ENCODE measurements at places on chromosomes 6 and 20.

DNA sequence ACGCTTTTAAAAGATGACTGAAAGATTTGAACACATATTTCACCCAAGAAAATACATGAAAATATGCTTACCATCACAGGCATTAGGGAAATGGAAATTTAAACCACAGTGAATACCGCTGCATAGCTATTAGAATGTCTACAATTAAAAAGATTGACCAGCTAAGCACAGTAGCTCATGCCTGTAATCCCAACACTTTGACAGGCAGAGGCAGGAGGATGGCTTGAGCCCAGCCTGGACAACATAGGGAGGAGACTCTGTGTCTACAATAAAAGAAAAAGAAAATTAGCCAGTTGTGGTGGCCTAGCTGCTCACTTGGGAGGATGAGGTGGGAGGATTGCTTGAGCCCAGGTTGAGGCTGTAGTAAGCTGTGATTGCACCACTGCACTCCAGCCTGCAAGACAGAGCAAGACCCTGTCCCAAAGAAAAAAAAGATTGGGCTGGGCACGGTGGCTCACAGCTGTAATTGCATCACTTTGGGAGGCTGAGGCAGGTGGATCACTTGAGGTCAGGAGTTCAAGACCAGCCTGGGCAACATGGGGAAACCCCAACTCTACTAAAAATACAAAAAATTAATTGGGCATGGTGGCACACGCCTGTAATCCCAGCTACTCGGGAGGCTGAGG is 163.7 kb upstream of the AKAP12 start:
- no peak for DNase-seq

GRCh38 chr20:23596579-23597250 is 9.0 kb downstream of the CST9 start:
- no peak for DNase-seq

GRCh38 chr20:63102721-63103375 is 96.1 kb upstream of the BHLHE23 start:
- DNase-seq: no peak

DNA sequence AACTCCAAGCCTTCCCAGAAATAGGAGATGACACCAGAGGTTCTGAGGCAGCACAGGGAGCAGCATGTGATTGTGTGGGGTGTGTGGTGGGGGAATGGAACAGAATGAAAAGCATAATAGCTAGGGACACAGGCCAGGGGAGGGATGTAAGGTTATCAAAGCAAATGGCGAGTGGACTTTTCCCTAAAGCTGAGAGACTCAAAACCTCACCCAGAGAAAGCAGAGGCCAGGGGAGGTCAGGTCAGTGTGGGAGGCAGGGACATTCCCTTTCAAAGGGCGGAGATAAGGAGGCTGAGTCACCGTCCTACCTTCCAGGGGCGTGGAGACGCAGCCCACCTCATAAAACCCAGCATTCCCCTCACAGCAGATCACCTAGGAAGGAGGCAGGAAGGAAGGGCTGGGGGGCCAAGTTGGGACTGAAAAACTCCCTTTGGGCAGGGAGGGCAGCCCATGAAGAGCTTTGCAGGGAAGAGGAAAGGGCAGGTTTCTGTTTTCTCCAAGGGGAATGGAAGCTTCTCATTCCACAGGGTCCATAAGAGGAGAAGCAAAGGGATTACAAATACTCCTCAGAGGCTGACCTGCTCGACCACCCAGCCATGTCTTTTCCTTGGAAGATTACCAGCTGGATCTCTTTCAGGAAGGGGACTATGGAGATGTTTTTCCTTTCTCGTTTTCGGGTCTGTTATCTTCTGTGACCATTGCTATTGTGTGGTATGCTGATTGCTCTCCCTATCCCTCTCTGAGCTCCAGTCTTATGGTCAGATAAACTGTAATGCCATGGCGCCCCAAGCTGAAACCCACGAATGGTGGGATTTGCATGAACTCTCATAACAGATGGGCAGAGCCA is 9.6 kb upstream of the LY6G5C start:
- no peak for DNase-seq

GRCh38 chr6:157982102-157982562 is 469 bp downstream of the SYNJ2 start:
- no peak for DNase-seq

- no peak for DNase-seq
Observed at GRCh38 chr6:41732591-41733359, 2.6 kb downstream of the TFEB start.

- DNase-seq: no peak
Observed at GRCh38 chr6:170182781-170183120, 108.1 kb downstream of the DLL1 start.

DNA sequence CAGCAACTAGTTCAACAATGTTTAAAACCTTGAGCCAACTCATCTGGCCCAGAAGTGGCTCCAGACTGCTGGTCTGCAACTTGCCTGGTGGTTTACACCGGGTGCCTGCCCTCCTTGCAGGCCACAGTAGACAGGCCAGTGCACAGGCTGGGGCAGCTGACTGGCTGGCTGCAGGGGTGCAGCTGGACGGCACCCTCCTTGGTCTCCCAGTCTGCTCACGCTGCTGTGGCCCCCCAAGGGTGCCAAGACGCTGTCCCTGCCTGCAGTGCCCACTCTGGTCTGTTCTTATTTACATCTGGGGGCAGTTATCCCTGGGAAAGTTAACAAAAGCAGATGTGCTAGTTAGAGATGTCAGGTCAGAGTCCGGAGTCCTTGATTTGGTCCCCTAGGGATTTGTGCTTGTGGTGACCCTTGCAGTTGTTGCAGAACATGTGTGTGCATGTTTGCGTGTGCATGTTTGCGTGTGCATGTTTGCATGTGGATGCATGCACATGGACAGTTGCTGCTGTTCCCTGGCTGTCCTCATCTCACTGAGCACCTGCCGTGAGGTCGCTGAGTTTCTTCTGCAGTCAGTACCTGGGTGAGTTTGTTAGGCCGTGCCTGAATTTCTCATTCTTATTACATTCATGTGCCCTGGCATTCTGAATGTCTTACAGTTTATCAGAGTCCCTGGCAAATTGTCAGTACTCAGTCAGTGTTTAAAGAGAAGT is 48.2 kb upstream of the IRF4 start:
- no peak for DNase-seq

- peak; percentile 7 for DNase-seq
Observed at GRCh38 chr20:11178946-11179654, 505.3 kb upstream of the JAG1 start.

- DNase-seq: no peak
Observed at GRCh38 chr6:18302561-18303439, 38.5 kb upstream of the DEK start.

GRCh38 chr6:15340105-15340601 is 94.3 kb downstream of the JARID2 start:
- DNase-seq: no peak

DNA sequence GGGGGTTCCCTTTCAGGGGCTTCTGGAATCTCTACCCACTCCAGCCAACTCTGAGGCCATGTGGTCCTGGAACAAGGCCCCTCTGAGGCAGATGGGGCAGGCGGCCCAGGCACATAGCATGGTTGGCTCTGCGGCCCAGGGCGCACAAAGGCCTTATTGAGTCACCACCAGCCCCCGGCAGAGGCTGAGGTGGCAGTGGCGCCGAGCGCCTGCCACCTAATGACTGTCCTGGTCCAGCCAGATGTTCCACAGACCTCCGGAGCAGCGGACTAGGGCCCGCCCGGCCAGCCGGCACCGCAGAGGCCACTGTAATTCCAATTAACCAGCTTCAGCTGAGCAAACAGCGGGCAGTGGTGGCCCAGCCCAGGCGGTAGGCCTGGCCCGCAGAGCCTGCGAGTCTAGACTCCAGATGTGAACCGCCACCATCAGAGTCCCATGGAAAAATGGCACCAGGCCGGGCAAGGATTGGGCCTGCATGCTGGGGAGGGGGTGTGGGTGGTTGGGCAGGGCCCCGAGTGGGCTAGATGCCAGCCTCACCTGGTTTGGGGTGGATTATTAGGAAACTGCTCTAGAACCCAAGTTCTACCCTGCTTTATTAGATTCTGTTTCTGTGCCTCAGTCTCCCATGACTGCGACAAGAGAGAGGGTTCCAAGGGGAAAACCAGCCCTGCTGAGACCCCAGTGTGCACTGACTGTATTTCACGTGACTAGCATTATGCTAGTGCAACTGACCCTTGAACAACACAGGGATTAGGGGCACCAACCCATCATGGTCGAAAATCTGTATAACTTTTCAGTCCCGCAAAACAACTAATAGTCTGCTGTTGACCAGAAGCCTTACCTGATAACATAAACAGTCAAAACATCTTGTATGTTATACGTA is 34.1 kb upstream of the ID1 start:
- DNase-seq: no peak

DNA sequence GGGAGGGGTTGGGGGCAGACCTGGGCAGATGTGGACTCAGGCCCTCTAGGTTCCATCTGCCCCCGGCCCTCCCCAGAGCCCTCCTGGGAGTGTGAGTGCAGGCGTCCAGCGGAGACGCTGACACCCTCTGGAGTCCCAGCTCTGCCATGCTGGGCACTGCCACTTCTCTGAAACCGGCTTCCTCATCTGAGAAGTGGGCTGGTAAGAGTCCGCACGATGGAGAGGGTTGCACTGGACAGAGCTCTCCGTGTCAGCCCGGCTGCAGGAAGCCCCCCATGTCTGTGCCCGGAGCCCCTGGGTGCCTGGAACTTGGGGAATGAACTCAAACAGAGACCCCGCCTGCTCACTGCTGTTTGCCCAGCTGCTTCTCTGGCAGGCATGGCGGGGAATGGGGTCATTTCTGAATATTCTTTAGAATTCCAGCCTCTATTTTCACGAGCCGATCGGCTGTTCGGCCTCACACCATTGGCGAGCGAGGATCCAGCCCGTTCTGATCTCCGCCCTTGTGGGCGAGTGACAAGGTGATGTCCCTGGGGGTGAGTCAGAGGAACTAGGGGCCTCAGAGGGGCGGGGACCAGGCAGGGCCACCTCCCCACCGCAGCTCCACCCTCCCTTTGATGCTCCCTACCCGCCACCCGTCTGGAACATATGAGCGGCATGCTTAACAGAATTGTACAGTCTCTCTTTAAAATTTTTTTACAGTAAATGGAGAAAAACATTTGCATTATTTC is 47.8 kb upstream of the GATA5 start:
- no peak for DNase-seq

- no peak for DNase-seq
Observed at GRCh38 chr6:73642530-73642929, 11.3 kb downstream of the SLC17A5 start.

DNA sequence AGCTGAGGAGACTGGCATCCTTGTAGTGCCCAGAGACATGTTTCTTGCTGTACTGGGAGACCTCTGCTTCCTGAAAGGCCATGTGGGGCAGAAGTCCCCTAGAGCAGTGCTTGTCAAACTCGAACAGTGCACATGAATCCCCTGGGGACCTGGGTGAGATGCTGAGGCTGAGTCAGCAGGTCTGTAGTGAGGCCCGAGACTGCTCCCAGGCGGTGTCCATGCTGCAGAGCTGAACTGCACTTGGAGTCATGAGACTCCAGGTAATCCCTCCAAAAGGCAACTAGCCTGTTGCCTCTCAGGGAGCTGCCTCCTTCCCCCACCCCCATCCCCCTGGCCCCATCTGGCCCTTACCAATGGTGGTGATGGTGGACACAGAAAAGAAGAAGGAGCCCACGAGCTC is 3.7 kb downstream of the KCNK17 start:
- DNase-seq: no peak

DNA sequence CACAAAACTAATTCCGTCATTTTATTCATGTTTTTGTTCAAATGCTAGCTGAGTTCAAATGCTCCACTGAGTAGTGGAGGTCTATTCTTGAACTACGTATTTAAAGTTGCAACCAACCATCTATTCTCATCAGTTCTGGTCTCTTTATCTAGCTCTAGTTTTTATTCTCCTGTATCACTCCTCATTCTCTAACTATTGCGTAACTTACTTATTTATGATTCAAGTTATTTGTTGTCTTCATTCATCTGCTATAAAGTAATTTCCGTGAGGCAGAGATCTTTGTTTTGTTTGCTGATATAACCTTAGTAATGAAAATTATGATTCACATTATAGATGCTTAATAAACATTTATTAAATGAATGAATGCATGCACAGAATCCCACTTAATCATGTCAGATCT is 221.6 kb upstream of the ASCC3 start:
- DNase-seq: no peak

DNA sequence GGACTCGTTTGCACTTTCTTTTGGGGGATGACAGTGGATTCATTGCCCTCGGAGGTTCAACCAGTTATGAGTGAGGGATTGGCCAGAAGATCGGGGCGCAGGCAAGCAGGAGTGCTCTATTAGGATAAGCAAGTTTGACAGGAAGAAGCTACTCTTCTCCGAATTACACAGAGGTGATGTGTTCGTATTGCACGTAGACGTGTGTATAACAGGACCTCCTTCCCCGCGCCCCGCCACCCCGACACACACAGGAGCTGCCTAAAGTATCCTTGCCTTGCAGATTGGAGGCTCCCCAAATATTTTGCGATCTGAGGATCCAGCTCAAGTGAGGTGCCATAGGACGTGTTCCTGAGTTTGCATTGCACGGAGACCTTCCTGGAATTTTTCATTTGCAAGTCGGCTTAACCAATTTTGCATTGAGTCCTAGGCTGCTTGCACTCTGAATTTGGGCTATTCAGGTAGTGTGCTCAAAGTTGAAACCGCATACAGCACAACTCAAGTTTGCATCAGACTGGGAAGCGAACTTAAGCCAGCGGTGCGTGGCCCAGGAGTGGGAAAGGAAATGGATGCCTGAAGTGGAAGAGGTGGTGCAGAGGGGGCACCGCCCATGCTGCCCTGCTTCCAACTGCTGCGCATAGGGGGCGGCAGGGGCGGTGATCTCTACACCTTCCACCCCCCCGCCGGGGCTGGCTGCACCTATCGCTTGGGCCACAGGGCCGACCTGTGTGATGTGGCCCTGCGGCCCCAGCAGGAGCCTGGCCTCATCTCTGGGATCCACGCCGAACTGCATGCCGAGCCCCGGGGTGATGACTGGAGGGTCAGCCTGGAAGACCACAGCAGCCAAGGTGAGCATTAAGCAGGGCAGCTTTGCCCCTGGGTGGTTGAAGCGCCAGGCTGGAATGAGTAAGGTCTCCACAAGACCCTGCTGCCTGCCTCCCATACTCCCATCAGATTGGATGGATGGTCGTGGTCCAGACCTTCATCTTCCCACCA is 770 bp downstream of the TCF19 start:
- DNase-seq: no peak

GRCh38 chr6:68760941-68761676 is 126.0 kb downstream of the ADGRB3 start:
- no peak for DNase-seq

DNA sequence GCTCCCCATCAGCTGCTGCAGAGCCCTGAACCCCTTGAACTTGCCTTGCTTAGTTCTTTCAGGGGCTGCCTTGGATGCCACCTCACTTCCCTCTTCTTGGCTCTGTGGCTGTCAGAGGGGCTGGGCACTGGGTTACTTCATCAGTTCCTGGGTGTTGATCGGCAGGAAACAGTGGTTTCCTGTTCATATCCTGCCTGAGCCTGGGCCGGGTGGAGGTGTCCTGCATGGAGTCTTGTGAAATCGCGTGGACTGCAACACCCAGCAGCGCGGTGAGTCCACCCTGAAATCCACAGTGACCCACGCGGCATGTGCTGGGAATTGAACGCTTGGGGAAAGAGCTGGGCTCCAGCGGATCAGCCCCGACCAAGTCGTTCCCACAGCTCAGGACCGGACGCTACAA is 97.5 kb downstream of the CDH26 start:
- DNase-seq: no peak

- no peak for DNase-seq
Observed at GRCh38 chr6:74431873-74432580, 736.0 kb downstream of the CD109 start.
